CD4-positive, alpha-beta T cell treated with Interleukin-4 for 1 hour (primary cell): ENCODE measurements at places on chromosomes 12 and 14.

GRCh38 chr12:79964100-79964627 is 29.3 kb upstream of the PPP1R12A start:
- DNase-seq, result no peak

DNA sequence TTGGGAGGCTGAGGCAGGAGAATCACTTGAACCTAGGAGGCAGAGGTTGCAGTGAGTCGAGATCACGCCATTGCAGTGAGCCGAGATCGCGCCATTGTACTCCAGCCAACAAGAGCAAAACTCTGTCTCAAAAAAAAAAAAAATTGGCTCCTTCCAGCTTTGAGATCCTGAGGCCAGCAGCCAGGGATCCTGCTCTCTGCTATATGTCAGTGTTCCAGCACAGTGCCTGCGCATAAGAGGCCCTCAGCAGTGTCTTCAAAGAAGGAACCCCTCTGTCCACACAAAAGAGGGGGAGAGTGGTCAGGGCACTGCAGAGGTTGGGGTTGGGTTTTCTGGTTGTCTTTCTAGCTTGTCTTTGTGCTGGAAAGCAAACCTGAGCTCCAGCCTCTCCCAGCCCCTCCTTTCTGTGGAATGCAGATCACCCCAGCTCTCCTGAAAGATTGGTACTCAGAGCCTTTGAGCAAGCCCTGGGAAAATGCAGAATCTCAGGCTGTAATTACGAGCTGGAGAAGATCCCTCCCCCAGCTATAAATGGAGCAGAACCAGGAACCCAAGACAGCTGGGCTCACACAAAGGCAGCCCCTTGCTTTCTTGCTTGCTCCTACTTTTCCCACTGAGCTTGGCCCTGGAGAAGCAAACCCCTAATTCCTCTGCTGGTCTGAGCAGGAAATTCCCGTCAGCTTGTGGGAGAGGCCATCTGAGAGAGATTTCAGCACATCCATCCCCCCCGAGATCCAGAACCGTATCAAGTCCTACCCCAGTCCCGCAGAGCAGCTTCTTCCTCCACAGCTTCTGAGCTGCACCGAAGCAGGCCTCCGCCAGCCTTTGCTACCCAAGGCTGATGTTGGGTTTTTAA is 205.7 kb downstream of the ZFP36L1 start:
- DNase-seq, result no peak

DNA sequence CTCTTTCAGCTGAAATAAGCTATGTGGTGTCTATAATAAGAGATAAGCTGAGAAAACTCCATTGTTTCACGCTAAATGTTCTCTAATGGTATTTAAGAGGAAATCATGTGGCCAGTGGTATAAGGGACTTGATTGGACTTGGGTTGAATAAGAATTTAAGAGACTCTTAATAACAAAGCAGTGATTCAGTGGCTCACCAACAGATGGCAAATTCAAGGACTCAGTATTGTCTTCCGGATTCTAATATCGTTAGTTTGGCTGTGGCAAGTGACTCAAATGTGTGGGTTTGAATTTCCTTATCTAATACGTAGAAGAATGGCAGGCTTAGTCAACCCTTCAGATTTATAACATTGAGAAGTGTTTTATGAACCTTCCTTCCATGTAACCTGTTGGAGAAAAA is 49.1 kb upstream of the KCNH3 start:
- DNase-seq, result no peak

GRCh38 chr12:1552171-1552570 is 42.2 kb downstream of the FBXL14 start:
- no peak for DNase-seq

DNA sequence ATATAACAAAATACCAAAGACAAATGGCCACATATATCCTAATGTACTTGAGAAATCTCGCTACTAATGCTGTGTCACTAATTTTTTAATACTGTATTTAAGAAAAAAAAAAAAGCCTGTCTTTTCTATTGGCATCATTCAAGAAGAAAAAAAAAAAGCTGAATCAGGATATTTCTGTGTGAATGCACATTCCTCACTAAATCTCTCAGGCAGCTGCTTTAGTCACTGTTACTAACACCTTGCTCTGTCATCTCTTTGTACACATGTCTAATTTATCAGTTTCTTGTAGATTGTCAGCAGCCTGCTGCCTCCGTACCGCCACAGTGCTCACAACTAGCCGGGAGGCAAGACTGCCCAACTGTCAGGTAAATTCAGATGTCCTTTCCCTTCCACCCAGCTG is 32.0 kb upstream of the FGD4 start:
- DNase-seq, result no peak

GRCh38 chr12:132236129-132236929 is 92.1 kb downstream of the NOC4L start:
- no peak for DNase-seq

- DNase-seq, result no peak
Measured at GRCh38 chr12:21379218-21379617, 6.5 kb downstream of the IAPP start.

DNA sequence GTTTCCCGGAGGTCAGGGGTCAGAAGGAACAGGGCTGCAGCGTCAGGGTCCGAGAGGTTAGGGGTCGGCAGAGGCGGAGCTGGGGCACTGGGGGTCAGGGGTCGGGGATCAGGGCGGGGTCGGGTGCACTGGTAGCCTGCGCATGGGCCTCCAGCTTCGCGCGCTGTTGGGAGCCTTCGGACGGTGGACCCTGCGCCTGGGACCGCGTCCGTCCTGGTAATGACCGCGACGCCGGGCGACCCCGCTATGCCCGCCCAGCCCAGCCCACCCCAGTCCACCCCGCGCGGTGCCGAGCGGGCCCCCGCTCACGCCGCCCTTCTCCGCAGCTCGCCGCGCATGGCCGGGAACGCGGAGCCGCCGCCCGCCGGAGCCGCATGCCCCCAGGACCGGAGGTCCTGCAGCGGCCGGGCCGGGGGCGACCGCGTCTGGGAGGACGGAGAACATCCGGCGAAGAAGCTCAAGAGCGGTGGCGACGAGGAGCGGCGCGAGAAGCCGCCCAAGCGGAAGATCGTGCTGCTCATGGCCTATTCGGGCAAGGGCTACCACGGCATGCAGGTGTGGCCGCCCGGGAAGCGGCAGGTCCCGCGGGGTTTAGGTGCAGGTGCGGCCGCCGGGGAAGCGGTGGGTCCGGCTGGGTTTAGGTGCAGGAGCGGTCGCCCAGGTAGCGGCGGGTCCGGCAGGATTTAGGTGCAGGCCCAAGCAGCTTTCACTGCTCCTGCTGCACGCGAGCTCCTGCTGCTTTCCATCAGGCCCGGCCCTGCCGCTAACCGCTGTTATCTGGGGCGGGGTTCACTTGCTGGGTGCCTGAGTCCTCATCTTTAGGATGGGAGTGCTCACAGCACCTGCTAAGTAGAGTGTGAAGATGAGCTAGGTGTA is 743 bp downstream of the PUS1 start:
- DNase-seq, result no peak

GRCh38 chr14:96576359-96576758 is 74.2 kb downstream of the PAPOLA start:
- DNase-seq, result no peak
